Activated CD4-positive, alpha-beta T cell treated with anti-CD3 and anti-CD28 coated beads, Interleukin-2, Interleukin-6, amounts not matched to agents 100 ng/mL and 50 ng/mL, durations not matched to agents 16 hours and 8 hours (primary cell): ENCODE measurements at places on chromosomes 7 and 10.

GRCh38 chr10:111161109-111161874 is 84.5 kb downstream of the ADRA2A start:
- no peak for DNase-seq

DNA sequence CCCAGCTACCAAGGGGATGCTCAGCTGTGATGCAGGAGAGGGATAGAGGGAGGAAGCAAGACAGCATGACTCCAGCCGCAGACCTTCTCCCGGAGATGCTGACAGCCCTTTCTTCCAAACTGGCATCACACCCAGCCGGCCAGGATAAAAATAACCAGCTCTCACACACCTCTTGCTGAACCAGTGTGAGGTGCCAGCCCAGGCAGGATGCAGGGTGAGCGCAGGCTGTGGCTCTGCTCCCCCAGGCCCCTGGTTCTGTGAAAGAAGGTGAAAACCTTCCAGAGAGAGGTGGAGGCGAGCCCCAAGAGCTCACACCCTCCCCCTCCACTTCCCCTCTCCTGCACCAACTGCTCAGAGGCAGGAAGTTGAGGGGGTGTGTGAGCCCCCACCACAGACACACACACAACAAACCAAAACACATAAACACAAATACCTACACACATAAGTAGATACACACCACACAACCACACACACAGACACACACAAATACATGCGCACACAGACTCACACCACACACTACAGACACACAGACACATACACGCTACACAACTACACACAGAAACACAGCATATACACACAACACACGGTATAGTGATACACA is 4.0 kb downstream of the GPR15LG start:
- DNase-seq: peak; percentile 33

DNA sequence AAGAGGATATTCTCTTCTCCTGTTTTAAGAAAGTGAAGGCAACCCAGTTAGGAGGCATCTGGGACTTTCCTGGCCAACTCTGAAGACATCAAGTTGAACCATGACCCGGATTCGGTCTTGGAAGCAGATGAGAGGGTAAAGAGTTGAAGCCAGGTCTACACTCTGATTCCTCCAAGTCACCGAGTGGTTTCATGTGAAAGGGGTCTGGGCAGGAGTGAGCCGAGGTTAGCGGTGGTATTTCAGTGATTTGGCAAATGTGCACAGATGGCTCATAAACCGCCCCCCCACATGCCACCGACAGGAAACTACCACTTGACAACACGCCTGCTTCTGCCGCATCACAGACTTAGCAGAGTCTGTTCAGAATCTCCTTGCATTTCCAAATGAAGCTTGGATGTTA is 11.4 kb upstream of the REPIN1 start:
- peak; percentile 58 for DNase-seq

DNA sequence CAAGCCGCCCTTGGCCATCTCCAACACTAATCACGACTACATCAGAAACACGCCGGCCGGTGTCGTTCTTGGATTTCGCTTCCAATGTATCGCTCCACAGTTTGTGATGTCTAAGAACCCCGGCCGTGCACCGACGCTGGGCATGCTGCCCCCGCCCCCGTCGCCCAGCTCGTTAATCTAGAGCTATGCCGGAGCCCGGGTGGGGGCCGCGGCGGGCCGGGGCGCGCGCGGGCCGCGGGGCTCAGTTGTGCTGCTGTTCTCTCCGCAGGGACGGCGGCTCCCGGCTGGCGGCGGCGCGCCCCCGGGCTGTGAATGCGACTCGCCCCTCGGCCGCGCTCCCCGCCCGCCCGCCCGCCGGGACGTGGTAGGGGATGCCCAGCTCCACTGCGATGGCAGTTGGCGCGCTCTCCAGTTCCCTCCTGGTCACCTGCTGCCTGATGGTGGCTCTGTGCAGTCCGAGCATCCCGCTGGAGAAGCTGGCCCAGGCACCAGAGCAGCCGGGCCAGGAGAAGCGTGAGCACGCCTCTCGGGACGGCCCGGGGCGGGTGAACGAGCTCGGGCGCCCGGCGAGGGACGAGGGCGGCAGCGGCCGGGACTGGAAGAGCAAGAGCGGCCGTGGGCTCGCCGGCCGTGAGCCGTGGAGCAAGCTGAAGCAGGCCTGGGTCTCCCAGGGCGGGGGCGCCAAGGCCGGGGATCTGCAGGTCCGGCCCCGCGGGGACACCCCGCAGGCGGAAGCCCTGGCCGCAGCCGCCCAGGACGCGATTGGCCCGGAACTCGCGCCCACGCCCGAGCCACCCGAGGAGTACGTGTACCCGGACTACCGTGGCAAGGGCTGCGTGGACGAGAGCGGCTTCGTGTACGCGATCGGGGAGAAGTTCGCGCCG is 1.9 kb downstream of the VWC2 start:
- no peak for DNase-seq

DNA sequence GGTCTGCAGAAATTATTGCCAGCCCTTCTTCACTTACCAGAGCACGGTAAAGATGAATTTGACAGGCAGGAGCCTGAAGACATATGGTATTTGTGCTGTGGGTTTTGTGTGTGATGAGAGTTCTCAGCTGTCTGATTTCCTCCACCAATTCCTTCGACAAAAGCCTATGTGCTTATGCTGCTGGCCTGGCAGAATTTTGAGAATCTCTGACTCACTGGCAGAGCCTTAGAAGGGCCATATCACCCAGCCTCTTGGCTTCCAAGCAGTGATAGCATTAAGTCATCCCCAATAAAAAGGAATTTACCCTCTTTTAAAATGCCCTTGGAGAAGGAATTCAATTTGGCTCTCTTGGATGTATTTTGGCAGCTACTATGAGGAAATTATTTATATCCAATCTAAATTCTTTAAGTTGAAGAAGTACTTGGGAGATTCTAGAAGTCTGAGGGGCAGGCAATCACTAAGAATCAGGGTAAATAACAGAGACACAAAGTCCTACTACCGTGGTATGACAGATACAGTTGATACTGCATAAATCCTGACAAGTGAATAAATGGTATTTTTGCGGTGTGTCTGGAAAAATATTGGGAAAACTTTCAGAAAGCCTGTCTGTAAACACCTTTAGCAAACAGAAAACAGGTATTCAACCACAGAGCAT is 68.6 kb upstream of the EFCAB10 start:
- no peak for DNase-seq

DNA sequence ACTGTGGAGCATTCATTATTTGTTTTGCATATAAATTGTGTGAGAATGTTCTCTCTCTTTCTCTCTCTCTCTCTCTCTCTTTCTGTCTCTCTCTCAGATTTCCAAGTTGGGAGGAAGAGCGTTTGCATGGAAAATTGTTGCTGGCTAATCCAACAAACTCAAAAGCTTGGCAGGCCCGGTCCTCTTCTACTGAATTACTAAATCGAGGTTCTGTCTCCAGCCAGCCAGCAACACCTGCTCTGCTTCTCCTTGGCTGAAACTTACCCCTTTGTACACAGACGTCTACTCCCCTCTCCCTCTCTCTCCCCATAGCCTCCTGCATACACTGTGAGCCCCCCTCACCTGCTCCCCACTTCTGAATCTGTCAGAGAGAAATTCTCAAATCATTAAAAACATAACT is 996.4 kb upstream of the AUTS2 start:
- no peak for DNase-seq

GRCh38 chr7:50835156-50835555 is 52.5 kb upstream of the GRB10 start:
- no peak for DNase-seq

DNA sequence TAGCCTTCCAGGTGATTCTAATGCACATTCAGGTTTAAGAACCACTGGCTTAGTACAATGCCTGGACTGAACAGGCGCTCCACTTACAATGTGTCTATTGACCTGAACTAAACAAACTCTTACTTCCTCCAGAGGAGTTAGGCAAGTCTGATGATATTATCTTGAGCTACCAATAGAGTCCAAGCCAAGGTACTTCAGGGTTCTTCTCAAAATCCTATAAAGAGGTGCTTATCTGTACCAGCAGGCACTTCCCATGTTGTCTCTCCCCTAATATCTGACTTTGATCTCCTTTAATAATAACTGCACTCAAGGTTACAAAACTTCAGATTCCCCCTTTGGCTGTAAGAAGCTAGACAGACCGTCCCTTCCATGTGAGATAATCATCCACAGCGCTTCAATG is 157.0 kb upstream of the SVIL start:
- no peak for DNase-seq

GRCh38 chr10:112669989-112670388 is 223.0 kb downstream of the VTI1A start:
- no peak for DNase-seq
